ENCODE measurements at places on chromosomes 7 and 10.

DNA sequence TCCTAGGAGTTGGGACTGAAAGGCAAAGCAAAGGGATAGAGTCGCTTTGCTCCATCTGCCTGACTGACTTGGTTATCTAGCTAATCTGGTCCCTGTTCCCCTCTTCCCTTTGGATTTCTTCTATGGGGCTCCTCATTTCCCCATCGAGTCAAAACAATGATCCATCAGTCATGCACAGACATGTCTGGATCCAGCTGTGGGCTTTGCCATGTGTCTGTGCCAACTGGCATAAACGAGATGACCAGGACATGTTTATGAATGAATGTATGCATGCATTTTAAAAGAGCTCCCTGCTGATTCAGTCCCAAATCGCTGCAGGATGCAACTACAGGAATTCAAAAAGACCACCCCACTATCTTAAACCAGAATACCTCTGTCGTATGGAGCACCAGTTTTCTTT, 122.0 kb downstream of the ARL4A start:
- DNase-seq = no peak

DNA sequence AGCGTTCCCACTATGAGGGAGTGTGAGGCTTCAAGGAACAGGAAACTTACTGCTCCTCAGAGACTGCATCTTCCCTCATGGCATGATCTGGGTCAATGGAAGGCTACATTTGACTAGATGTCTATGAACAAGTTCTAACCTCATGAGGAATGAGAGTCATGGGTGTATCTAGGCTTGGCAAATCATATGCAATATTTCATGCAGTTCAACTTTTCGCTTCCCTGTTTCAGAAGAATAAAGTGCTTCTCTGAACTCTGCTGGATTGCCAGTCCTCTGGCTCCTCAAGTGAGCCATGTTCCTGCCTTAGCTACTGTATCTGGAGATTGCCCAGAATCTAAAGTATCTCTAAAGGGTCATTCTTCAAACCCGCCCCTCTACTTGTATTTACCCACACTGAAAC, 54.3 kb upstream of the SEMA3A start:
- DNase-seq = no peak

GRCh38 chr10:32795598-32796183, 162.3 kb downstream of the ITGB1 start:
- no peak for DNase-seq

DNA sequence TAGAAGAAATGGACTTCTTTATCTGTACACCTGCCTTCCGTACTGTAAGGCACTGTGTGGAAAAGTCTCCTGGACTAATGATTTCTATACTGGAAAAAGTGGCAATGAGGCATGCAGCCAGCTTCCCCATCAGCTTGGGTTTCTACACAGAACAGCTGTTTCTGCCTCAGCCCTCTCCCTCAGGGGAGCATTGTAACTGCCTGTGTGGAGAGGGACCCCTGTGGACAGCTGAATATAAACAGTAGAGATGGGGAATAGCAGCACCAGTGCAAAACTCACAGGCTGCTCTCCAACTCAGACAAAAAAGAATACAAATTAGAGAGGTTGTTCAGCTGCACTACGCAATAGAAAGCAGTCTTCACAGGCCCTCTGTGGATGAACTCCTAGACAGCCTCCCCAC, 451.3 kb upstream of the MBL2 start:
- DNase-seq = no peak

DNA sequence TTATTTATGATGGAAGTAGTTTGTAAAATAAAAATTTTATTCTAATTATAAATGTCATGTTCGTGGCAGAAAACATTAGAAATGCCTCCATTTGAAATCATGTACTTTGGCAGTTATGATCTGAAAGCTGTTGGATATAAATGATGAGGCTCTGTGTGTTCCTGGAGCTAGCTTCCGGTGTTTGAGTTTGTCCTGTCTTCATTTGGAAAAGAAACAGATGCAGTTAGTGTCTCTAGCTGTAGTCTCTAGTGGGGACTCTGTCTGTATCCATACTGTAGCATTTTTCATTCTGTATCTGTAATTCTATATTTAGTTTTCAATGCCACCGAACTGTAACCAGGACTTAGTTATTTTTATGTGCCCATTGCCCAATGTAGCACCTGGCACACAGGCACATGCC, 197.0 kb upstream of the FZD1 start:
- DNase-seq = no peak

Data from anterior cingulate cortex (tissue), 58 donors.